ENCODE measurements at places on chromosomes 1 and 21. TPM values are rescaled to one million over a fixed set of nuclear protein-coding genes. Genes with fewer than 3 reads are reported as not detected.

Gene TMPRSS15
- total RNA-seq: not detected

Gene CD48
- total RNA-seq: not detected

Gene MPL
- not detected for total RNA-seq

Gene CTNNBIP1
- total RNA-seq: 17.5 TPM

Gene OR2L5
- total RNA-seq: not detected

Gene JAM2
- not detected for total RNA-seq

Gene KLHDC9
- total RNA-seq: 2.2 TPM

Gene KRTAP10-12
- total RNA-seq: not detected

Gene CDC20
- 125 TPM for total RNA-seq

Gene NKAIN1
- total RNA-seq: not detected

GRCh38 chr1:221159608-221160007 is 280.4 kb downstream of the HLX start:
- H3K4me1 ChIP-seq: no peaks in the 10 kb centered on the region
- H3K4me3 ChIP-seq: no peak overlapping the region

- H3K36me3 ChIP-seq: no peaks in the 10 kb centered on the region
- H3K4me1 ChIP-seq: no peaks in the 10 kb centered on the region
- H3K27me3 ChIP-seq: no peaks in the 10 kb centered on the region
- no peak for DNase-seq
- H3K27ac ChIP-seq: no peak overlapping the region
Measured at GRCh38 chr1:93255222-93256079, 74.9 kb downstream of the CCDC18 start.

- peaks cover 17% of the 10 kb centered on the region for H3K4me1 ChIP-seq
- no peak overlapping the region for H3K4me3 ChIP-seq
- DNase-seq: no peak
- H3K27me3 ChIP-seq: no peaks in the 10 kb centered on the region
- no peak overlapping the region for H3K27ac ChIP-seq
Measured at GRCh38 chr1:226659641-226660040, 79.4 kb downstream of the ITPKB start.

- H3K4me3 ChIP-seq: no peak overlapping the region
- H3K27me3 ChIP-seq: no peaks in the 10 kb centered on the region
- H3K36me3 ChIP-seq: no peaks in the 10 kb centered on the region
- no peak for DNase-seq
Measured at GRCh38 chr1:185676969-185677368, 57.2 kb upstream of the HMCN1 start.

GRCh38 chr21:28106370-28106890 is 886.2 kb downstream of the LTN1 start:
- H3K4me3 ChIP-seq: no peak overlapping the region
- no peak for DNase-seq
- peaks cover 12% of the 10 kb centered on the region for H3K4me1 ChIP-seq
- H3K27me3 ChIP-seq: no peaks in the 10 kb centered on the region
- no peak overlapping the region for H3K27ac ChIP-seq
- no peaks in the 10 kb centered on the region for H3K36me3 ChIP-seq

- DNase-seq: no peak
- no peaks in the 10 kb centered on the region for H3K4me1 ChIP-seq
- H3K27me3 ChIP-seq: no peaks in the 10 kb centered on the region
- no peaks in the 10 kb centered on the region for H3K36me3 ChIP-seq
- H3K27ac ChIP-seq: peak overlapping the region; percentile 79
- no peak overlapping the region for H3K4me3 ChIP-seq
Measured at GRCh38 chr1:36257375-36257767, 33.1 kb downstream of the THRAP3 start.

- H3K27ac ChIP-seq: no peak overlapping the region
- no peaks in the 10 kb centered on the region for H3K36me3 ChIP-seq
- no peaks in the 10 kb centered on the region for H3K27me3 ChIP-seq
- no peak overlapping the region for H3K4me3 ChIP-seq
Measured at GRCh38 chr1:171335964-171336363, 22.0 kb downstream of the FMO4 start.

DNA sequence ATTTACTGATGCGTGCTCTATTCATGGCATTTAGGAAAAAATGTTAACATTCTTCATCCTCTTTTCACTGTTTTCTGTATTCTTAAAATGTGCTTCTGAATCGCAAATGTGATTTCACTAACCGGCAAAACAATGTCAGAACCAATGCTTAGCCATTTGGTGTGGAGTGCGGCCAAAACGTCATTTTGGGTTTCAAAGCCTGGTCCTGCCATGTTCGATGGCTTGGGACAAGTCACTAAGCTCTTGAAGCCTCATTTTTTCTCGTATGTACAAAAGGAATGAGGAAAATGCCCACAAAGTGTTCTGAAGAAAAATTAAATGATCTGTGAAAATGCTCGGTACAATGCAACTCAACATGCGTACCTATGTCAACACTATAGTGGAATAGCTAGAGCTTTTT is 175.3 kb downstream of the APP start:
- H3K4me3 ChIP-seq: no peak overlapping the region
- no peaks in the 10 kb centered on the region for H3K36me3 ChIP-seq
- no peaks in the 10 kb centered on the region for H3K27me3 ChIP-seq

DNA sequence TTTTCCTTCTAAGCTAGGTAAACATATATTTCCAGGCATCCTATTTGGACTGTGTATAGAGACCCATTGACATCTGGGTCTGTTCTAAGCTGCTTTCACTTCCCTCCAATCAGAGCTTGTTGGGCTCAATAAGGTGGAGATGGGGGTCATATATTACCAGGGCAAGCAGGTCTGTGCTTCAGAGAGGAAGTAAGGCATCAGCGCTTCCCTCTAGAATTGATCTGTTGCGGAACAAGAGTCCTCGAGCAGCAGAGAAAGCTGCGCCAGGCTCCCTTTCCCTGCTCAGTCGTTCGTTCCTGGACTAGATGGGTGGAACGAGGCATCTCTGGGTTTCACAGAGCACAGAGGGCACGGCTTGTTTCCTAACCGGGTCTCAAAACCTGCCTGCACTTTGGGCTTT is 63.5 kb downstream of the DISC1 start:
- DNase-seq: no peak
- H3K27me3 ChIP-seq: no peaks in the 10 kb centered on the region
- no peak overlapping the region for H3K4me3 ChIP-seq
- no peaks in the 10 kb centered on the region for H3K36me3 ChIP-seq

DNA sequence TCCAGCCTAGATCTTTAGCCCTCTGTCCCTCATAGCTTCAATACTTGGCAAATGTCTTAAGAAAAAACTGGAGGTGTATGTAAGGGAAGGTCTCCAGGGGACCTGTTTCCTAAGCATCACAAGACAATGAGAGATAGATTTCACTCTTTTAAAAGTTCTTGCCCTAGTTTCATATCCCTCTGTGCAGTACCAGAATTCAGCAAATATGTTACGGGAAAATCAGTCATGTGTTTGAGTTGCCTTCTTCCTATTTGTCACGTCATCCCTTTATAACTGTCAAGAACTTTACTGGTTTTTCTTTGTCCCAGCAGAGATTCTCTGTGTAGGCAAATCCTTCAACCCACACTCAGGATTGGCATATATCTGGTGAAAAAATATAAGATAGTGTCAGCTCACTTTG is 32.3 kb downstream of the DNASE2B start:
- H3K27ac ChIP-seq: no peak overlapping the region
- H3K4me1 ChIP-seq: no peaks in the 10 kb centered on the region
- no peak for DNase-seq
- no peaks in the 10 kb centered on the region for H3K27me3 ChIP-seq
- no peak overlapping the region for H3K4me3 ChIP-seq
- no peaks in the 10 kb centered on the region for H3K36me3 ChIP-seq

- peak; percentile 59 for DNase-seq
- H3K36me3 ChIP-seq: no peaks in the 10 kb centered on the region
- H3K27me3 ChIP-seq: no peaks in the 10 kb centered on the region
- H3K4me1 ChIP-seq: 0 out of 2 replicates have a peak, but pooled peaks cover 15% of the 10 kb centered on the region
- no peak overlapping the region for H3K27ac ChIP-seq
- H3K4me3 ChIP-seq: peak overlapping the region; percentile 90
Measured at GRCh38 chr1:18955441-18956192, 859 bp downstream of the IFFO2 start.

- no peak for DNase-seq
- H3K4me1 ChIP-seq: no peaks in the 10 kb centered on the region
- H3K27me3 ChIP-seq: no peaks in the 10 kb centered on the region
- no peaks in the 10 kb centered on the region for H3K36me3 ChIP-seq
- H3K4me3 ChIP-seq: no peak overlapping the region
Measured at GRCh38 chr1:82644186-82644915, 843.6 kb downstream of the ADGRL2 start.

- H3K4me1 ChIP-seq: peaks cover 15% of the 10 kb centered on the region
- no peak for DNase-seq
- no peak overlapping the region for H3K4me3 ChIP-seq
Measured at GRCh38 chr1:33032126-33032869, 4.4 kb downstream of the AK2 start.

All from Caco-2 (cell line).